ENCODE measurements at places on chromosomes 3 and 15.

GRCh38 chr15:67253549-67254237, 768 bp downstream of the AAGAB start:
- DNase-seq = no peak

DNA sequence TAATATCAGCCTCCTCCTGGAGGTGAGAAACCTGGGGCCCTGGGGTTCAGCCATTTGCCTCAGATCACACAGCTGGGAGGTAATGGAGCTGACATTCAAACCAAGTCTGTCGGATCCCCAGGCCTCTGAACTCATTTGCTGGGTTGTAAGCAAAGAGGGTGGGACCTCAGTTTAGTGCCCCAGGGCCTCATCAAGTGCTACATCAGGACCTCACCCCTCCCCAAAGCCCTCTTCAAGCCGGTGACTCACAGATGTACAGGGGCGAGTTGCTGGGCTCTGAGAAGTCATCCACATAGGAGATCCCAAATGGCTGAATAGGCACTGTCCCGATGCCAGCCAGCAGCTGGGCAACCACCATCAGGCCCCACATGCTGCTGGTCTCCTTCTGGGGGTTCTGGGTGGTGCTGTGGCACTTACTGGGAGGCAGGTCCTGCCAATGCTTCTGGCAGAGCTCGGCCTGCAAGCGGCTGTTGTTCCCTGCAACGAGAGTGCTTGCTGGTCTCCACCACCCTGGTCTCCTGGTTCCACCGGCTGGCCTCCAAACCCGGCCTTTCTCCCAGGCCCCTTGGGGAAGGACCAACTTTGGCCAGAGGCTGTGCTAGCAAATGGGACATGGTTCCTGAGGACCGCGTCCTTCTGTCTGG, 59.2 kb upstream of the RAB6B start:
- DNase-seq = no peak

- DNase-seq = no peak
Observed at GRCh38 chr3:31758322-31758965, 222.6 kb downstream of the OSBPL10 start.

GRCh38 chr3:174206607-174207192, 652.4 kb upstream of the NAALADL2 start:
- no peak for DNase-seq

- DNase-seq = no peak
Observed at GRCh38 chr3:55160241-55160983, 232.6 kb upstream of the LRTM1 start.

GRCh38 chr3:154050766-154051165, 70.4 kb upstream of the ARHGEF26 start:
- no peak for DNase-seq

- DNase-seq = no peak
Observed at GRCh38 chr3:100299016-100299415, 35.5 kb upstream of the NIT2 start.

All from DMS79 (cell line).